ENCODE measurements at places on chromosomes 2 and 18.

- DNase-seq: no peak
Observed at GRCh38 chr2:229627728-229628127, 86.6 kb downstream of the DNER start.

DNA sequence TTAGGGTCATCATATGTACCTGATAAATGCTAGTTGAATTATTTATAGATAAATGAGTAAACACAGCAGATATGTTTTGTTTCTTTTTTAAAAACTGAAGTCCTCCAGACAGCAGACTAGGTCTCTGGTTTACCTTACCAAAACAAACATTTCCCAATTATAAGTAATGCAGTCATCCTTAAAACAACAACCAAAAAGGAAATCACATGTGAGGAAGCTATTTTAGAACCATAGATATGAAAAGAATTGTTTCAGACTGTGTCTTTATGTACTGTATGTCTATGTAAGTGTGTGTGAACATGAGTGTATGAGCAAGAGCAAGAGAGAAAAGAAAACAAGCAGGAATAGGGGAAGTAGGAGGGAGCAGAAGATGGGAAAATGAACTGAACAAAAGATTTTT lies 441.0 kb downstream of the CPS1 start:
- DNase-seq: no peak

DNA sequence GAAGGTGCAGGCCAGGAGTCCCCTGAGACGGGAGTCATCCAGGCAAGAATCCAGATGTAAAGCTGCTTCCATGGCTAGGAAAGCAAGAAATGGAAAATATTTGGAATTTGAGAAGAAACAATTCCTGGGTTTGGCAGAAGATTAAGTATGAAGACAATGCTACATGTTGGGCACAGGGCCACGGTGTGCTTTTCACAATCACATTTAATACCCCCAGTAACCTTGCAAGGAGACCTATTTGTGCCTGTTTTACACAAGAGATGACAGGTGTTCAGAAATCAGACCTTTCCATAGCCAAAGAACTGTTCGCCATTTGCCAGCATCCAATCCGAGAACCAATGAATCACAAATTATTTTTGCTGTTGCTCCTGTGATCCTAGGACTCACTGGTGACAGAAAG lies 50.5 kb downstream of the KCTD1 start:
- peak; percentile 70 for DNase-seq

DNA sequence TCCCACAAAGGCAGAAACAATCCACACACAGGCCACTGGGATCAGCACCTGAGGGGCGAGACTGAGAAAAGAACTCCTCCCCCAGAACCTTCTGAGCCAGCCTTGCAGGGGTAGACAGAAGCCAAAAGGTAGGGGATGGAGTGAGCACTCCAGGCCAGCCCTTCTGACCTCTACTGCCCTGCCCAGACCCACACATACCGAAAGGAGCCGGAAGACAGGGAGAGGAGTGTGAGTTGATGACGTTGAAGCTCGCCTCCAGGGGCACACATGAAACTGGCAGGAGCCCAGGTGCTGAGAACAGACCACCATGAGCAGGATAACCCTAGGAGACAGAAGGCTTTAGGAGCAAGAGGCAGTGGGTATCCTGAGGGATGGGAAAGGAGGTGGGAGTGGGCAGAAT lies 1.8 kb downstream of the SLC23A3 start:
- DNase-seq: no peak

DNA sequence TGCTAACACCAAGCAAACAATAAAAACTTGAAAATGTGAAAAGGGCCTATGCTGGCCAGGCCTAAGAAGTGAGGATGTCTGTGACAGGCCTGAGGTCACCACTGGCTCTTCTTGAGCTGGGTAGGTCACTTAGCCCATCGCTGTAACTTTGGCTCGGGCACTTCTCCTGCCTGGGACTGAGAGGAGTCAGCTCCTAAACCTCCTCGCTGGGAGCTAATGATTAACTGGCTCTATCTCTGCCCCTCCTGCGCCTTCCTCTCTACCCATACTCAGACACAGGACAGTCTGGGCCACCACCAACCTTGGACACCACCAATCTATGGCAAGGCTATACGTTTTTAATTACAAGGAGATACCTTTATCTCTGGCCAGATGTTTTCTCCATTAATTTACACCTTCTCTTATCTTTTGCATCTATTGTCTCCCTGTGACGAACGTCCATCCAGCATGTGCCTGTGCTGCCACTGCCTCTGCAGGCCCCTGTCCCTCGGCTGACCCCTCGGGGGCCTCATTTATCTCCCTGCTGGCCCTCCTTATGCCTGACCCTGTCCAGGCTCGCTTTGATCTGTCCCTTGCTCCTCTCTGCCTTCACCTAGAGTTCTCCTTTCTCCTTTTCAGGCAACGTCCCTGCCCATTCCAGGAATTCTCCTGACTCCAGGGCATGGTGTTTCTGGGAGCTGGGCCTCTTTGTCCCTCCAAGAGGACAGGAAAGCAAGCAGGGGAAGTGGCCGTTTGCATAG lies 149.1 kb upstream of the GATA6 start:
- no peak for DNase-seq

All from AG10803 (cell line).